D721Med (cell line): ENCODE measurements at places on chromosomes 4 and X.

DNA sequence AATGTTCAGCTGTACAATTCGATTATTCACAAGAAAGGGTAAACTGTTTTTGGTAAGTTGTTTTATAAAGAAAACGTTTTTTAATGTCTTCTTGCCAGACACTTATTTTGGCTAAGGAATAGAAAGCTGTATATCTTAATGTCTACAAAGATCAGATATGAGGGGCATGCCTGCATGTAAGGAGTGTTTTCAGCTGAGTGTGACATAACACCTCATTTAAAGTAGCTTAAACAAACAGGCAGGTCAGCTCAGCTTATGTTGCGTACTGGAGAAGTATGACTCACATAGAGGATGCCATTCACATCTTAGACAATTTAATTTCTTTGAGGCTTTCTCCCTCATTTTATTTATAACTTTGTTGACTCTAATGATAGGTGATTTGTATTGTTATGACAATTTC is 30.4 kb downstream of the LAMTOR3 start:
- DNase-seq = no peak

DNA sequence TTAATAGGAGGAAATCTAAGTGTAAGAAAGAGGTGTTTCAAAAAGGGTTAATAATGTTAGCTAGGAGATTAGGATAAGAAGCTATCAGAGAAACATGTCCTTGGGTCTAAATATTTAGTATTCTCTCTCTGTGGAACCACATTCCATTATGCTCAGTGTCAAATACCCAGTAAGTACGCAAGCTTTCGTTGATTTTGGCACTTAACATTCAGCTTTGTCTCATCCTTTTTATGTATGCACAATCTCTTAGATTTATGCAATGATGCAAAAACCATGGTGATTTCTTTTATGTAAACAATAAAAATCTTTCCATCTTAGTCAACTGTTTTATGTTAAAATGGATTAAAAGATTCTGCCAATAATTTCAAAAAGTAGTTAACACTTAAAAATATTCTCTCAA is 129.2 kb downstream of the KLHL13 start:
- DNase-seq = no peak

DNA sequence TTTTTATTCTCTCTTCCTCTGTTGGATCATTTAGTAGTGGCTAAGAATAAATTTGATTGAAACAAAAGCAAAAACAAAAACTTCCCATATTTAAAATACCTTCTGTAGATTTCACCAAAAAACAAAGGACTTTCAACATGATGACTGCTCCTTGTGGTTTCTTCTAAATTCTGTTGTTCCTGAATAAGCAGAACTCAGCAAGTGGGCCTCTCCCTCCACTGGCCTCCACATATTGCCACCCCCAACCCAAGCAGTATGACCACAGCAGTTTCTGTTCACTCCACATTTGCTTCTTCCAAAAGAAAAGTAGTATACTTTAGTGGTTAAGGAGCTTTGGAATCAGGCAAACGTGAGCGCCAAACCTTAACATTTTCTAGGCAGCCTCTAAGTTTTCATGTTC is 114.7 kb downstream of the COX18 start:
- DNase-seq = no peak

GRCh38 chrX:11059933-11060332 is 51.2 kb upstream of the HCCS start:
- no peak for DNase-seq

DNA sequence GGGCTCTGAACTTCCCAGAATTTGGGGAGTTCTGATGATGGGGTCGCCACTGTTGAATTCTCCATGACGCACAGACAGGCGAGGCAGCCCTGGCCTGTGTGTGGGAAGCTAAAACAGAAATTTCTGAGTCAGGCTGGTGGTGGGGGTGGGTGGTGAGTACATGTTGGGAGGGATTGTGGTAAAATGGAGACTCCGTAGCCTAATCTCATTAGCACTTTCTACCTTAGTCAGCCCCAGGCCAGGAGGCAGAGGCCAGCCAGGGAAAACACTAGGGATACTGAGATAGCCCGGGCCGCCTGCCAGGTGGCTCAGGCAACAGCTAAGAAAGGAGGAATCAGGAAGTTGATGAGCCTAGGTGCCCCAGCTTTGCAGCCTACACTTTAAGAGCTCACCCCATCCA is 39.3 kb upstream of the NHSL2 start:
- DNase-seq = no peak

DNA sequence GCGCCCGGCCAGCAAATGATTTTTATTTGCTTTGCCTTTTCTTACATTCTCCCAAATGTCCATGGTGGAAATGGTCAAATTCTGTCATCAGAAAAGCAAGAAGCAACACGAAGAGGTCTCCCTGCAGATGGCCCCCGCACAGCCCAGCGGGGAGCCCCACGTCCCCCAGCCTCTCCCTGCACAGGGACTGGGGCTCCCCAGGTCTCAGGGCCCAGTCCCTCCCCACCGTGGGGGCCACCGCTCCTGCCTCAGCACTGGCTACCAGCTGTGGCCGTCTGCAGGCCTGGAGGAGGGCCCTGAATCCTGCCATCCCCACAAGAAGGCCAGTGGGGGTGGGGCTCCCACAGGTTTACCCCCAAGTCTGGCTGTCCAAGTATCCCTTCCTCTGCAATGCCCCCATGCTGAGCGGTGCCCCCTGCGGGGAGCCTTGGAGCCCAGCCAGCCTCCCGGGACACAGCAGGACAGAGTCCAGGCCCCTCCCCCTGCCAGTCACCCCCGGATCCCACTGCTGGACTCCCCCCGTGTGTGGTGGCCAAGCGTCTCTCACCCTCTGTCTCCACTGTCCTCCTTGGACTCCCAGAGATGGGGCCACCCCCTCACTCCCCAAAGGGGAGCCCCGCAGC is 38.2 kb upstream of the ADRA2C start:
- DNase-seq = no peak

DNA sequence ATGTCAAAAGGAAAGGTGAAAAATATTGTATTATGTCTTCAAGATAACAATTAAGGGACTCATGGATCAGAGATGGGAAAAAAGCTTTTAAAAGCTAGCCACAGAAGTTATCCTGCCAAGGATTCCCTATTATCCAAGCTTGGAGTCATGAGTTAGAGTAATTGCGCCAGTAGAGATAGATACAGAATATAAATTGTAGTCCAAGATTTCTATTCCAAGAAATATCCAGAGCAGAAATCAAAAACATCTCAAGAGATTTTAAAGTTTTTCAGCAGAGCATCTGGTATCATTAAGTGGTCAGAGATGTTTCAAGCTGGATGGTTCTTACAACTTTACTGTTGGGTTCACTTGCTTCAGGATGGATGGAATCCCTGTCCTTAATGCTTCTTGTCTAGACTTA is 186.7 kb downstream of the PCDH18 start:
- DNase-seq = no peak
